Activated CD8-positive, alpha-beta memory T cell treated with anti-CD3 and anti-CD28 coated beads, Interleukin-2, amount 10 ng/mL, durations not matched to agents 7 days and 5 days (primary cell): ENCODE measurements at places on chromosomes 2 and 18.
A peak's percentile ranks its signal among the peaks of the same experiment; 100 is the strongest.

GRCh38 chr18:75405351-75405750 lies 22.2 kb downstream of the SMIM21 start:
- no peak for DNase-seq

DNA sequence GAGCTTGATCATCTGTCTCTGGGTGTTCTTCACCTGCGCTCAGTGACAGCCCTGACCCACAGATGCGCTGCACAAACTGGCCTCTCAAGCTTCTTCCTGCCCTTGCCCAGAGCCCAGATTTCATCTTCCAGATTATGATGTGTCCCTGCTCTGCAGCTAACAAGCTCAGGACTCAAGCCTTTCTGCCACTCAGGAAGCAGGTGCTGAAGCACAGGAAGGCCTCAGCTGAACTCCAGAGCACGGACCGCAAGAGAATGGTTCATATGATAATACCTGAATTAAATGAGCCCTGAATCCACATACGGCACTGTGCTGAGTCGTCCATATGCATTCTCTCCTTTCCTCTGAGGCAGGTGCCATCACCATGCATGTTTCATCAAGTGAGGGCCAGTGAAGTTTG lies 3.8 kb downstream of the CD207 start:
- DNase-seq: peak; percentile 19

DNA sequence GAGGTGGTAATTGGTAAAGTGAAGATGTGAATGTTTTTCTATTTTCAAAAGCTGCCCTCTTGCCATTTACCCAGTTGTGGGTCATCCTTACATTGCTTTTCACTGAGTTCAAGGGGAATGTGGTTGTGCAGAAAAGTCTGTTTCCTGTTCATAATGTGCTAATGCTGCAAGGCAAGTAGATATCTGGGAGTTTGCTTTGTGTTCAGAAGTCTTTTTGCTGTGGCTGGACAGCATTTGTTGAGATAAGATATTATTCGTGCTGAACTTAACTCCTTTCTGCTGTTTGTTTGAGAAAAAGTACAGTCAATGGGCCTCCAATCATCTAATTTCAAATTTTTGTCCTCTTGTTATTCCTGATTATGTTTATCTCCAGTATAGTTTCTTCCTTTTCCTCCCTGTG lies 263.2 kb downstream of the LTBP1 start:
- DNase-seq: no peak

GRCh38 chr2:170237572-170238120 lies 59.7 kb downstream of the MYO3B start:
- no peak for DNase-seq

DNA sequence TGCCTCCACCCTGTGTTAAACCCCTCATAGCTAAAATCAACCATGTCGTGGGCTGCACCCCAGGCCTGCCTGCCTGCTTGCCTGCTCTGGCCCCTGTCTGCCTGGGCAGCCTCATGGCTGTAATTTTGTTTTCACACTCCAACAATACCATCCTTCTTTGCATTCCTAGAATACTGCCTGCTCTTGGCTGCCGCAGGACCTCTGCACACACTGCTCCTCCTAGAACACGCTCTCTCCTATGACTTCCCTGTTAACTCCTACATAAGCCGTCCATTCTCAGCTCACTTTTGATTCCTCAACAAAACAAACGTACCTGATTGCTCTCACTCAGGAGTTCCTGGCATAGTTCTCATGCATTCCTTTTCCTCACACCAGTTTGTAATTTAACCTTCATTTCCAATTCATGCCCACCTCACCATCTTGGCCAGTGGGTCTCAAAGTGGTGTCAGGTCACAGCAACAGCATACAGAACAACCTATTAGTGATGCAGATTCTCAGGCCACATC lies 2.5 kb downstream of the UXS1 start:
- DNase-seq: no peak

DNA sequence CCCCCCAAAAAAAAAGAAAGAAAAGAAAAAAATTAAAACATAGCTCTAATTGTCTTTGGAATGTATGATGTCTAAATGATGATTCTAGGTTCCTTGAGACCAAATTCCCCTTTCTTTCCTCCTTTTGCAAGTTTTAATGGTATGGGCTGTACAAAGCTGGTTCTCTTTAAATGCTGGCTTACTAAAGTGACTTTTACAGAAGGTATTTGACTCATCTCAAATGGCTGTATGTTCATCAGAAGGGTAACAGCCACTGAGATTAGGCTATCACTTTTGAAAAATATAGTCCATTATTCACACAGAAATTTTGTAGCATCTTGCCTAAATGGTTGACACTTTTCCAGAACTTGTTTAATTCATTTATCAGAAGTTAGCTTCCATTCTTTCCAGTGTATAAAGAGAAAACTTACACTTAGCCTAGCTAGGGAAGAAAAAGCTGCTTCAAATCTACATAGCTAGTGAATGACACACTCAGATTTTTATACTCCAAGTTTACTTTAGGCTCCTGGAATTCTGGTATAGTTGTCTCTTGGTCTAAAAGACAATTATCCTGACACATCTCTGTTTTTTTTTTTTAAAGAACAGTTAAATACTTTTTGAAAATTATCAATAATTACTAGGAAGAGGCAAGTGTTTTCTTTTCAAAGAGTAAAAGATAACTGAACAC lies 622.6 kb downstream of the LRP1B start:
- DNase-seq: no peak

- no peak for DNase-seq
Measured at GRCh38 chr2:11560806-11561205, 27.0 kb downstream of the GREB1 start.

DNA sequence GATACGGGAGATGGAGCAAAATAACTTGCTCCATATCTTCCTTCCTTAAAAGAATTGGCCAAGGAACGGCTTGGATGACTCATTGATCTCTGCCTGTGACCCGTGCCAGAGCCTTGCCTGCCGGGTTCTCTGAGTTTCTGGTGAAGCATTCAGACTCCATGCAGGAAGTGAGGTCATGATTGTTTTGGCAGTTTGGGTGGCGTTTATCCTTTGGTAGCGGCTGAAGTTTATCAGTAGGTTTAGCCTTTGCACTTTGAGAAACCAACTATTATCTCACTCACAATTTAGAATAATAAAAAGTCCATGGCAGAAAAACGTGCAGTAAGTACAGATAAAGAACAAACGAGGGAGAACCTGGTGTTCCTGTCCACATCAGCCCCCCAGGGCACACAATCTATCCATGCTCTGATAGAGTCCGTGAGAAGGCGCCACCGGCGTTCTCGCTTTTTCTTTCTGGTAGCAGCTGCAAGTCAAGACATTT lies 15.0 kb upstream of the CTAGE1 start:
- no peak for DNase-seq

- no peak for DNase-seq
Measured at GRCh38 chr2:120624061-120624737, 111.5 kb upstream of the GLI2 start.

GRCh38 chr2:40098786-40099470 lies 319.9 kb upstream of the THUMPD2 start:
- no peak for DNase-seq

DNA sequence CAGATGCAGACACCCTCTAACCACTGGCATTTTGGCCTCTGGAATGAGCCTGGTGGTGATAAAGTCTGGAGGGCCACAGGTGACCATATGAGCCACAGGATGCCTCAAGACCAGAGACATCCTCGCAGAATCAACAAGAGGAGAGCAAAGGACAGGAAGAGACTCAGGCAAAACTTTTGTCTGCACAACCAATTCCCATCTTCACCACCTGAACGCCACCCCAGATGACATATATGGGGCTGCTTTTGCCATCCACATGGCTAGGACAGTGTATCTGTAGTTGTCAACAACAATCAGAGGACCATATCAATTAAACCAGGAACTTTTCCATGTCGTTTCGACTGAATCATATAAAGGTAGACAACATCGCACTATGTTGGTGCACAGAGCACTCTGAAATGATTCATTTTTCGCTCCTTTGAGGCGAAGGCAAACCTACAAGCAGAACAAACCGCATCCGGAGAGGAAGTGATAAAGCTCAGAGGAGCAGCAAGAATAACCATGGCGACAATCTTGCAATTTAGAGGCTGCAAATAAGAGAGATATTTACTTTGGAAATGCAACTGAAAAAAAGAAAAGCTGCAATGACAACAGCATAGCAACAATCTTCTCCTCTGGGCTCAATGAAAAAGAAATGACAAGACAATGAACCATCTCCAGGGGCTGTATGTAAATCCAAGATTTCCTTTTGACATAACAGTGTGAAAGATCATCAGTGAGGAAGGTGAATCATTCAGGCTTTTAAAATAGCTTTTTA lies 204.5 kb downstream of the ARL4C start:
- DNase-seq: peak; percentile 90

DNA sequence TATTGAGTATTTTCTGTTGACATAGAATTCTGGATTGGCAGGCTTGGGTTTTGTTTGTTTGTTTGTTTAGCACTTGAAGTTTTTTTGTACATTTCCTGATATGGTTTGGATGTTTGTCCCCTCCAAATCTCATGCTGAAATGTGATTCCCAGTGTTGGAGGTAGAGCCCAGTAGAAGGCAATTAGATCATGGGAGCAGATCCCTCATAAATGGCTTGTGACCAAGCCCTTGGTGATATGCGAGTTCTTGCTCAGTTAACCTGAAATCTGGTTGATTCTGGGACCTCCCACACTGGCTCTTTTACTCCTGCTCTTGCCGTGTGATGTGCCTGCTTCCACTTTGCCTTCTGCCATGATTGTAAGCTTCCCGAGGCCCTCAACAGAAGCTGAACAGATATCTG lies 98.0 kb downstream of the PTPN4 start:
- DNase-seq: no peak

DNA sequence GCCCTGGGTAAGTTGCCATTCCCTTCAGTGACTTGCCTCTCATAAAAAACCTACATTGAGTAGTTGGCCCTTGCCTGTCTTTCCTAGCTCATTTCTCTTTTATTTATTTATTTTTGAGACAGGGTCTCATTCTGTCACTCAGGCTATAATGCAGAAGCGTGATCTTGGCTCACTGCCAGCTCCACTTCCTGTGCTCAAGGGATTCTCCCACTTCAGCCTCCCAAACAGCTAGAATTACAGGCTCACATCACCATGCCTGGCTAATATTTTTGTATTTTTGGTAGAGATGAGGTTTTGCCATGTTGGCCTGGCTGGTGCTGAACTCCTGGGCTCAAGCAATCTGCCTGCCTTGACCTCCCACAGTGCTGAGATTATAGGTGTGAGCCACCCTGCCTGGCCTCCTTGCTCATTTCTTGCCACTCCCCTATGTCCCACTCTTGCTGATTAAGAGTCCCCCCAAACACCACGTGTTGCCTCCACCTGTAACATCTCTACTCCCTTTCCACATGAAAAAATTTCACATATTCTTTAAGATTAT lies 12.6 kb downstream of the EVA1A start:
- DNase-seq: no peak

- DNase-seq: no peak
Measured at GRCh38 chr18:47246027-47246971, 5.2 kb downstream of the SKOR2 start.

- no peak for DNase-seq
Measured at GRCh38 chr2:219302412-219302968, 6.7 kb downstream of the PTPRN start.

DNA sequence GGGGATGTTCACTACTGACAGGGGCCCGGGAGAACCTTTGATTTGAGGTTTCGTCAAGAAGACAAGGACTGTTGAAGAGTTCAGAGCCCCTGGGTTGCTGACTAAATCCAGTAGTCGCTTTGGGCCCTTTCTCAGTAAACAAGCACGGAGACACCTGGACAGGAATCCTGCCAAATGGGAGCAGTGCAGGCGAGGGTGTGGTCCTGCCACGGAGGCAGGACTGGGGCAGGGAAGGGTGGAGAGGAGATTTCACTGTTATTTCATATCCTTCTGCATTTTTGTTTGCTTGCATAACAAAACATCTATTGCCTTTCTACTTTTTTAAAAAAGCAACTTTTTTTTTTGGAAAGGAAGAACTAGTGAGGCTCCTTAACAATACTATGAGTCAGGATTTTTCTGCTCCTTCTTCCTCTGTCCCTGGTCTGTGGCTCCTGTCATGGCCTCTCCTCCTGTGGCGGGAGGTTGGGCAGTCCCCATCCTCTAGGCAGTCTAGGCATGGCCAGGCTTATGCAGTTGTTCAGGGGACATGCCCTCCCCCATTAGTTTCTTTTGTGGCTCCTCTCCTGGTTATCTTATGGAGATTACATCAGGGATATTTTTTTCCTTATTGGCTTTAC lies 57.7 kb downstream of the ARHGEF4 start:
- no peak for DNase-seq

DNA sequence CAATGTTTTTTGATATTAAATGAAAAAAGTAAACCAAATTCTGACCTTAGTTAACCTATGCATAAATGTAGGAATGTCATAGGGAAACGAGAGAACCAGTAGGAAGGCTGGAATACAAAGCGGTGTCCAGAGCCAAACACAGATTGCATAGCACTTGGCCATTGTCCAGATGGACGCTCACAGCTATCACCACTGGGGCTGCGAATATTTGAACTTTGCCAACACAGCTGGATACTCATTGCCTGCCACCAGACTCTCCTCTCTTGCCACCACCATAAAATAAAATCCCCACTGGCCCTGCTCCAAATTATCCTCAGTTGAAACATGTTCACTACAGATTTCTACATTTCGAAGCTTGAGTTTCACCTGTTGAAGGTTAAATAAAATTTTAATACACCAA lies 159.3 kb upstream of the GULP1 start:
- DNase-seq: no peak

- DNase-seq: no peak
Measured at GRCh38 chr2:2758793-2759367, 427.8 kb upstream of the MYT1L start.

GRCh38 chr18:62037012-62037742 lies 144.4 kb upstream of the RNF152 start:
- DNase-seq: no peak
